Tibial nerve (tissue), 4 donors: ENCODE measurements at places on chromosomes 4 and X. TPM values are rescaled to one million over a fixed set of nuclear protein-coding genes. Genes with fewer than 3 reads are reported as not detected.

Gene CORIN
- 0.42 TPM for total RNA-seq

Gene SSX3
- not detected for total RNA-seq

DNA sequence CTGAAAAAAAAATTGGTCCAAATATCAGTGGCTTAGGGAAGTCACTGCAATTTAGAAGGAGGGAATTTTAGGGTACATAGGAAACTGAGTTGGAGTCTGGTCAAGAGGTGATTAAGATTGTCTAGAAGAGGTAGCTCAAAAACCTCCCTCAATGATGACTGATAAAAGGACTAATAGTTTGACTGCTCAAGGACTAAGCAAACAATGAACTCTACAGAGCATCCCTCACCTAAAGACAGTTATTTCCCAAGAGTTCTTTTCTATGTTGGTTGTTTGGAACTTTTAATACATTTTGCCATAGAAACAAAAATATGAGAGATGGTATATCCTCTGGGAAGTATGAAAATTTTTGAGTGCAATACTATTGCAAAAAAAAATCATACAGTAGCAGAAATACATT, 35.7 kb downstream of the MAOB start:
- no peak for DNase-seq
- H3K36me3 ChIP-seq, result no peaks in the 10 kb centered on the region
- H3K27me3 ChIP-seq, result no peaks in the 10 kb centered on the region
- no peaks in the 10 kb centered on the region for H3K4me1 ChIP-seq

DNA sequence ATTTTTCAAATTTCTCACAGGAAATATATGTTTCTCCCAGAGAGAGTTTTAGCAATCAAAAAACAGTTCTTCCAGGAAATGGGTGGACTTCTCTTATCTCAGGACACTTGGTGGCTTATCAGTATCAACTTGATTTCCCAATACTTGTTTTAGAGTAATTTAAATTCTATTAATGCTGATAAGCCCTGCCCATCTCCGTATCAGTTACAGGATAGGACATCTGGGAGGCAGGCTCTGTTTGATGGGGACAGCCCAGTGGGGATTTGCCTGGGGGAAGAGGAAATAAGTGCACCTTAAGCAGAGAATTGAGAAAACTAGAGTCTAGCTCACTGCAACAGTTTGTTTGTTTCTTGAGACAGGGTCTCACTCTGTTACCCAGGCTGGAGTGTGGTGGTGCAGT, 43.2 kb upstream of the PDGFRA start:
- no peak overlapping the region for H3K27ac ChIP-seq
- no peak for DNase-seq
- no peaks in the 10 kb centered on the region for H3K27me3 ChIP-seq

GRCh38 chr4:72629540-72629939, 60.5 kb upstream of the ADAMTS3 start:
- no peak for DNase-seq
- no peaks in the 10 kb centered on the region for H3K27me3 ChIP-seq
- no peaks in the 10 kb centered on the region for H3K4me1 ChIP-seq
- no peak overlapping the region for H3K4me3 ChIP-seq
- no peaks in the 10 kb centered on the region for H3K36me3 ChIP-seq
